Upper lobe of left lung (tissue), 6 donors: ENCODE measurements at places on chromosomes 6 and 20. TPM values are rescaled to one million over a fixed set of nuclear protein-coding genes. Genes with fewer than 3 reads are reported as not detected.

GRCh38 chr6:15089569-15090144 lies 156.2 kb upstream of the JARID2 start:
- no peak for DNase-seq
- peak overlapping the region; percentile 1 for H3K27ac ChIP-seq
- no peak overlapping the region for H3K4me3 ChIP-seq
- H3K36me3 ChIP-seq, result no peaks in the 10 kb centered on the region
- H3K4me1 ChIP-seq, result peaks cover 14% of the 10 kb centered on the region
- H3K27me3 ChIP-seq, result no peaks in the 10 kb centered on the region

- no peak for DNase-seq
- H3K4me3 ChIP-seq, result no peak overlapping the region
- H3K27me3 ChIP-seq, result no peaks in the 10 kb centered on the region
- no peak overlapping the region for H3K27ac ChIP-seq
- no peaks in the 10 kb centered on the region for H3K4me1 ChIP-seq
- H3K36me3 ChIP-seq, result peaks cover 7% of the 10 kb centered on the region
Measured at GRCh38 chr6:150886155-150886554, 20.7 kb downstream of the MTHFD1L start.

The PPP1R11 gene
- 66.1 TPM for total RNA-seq

DNA sequence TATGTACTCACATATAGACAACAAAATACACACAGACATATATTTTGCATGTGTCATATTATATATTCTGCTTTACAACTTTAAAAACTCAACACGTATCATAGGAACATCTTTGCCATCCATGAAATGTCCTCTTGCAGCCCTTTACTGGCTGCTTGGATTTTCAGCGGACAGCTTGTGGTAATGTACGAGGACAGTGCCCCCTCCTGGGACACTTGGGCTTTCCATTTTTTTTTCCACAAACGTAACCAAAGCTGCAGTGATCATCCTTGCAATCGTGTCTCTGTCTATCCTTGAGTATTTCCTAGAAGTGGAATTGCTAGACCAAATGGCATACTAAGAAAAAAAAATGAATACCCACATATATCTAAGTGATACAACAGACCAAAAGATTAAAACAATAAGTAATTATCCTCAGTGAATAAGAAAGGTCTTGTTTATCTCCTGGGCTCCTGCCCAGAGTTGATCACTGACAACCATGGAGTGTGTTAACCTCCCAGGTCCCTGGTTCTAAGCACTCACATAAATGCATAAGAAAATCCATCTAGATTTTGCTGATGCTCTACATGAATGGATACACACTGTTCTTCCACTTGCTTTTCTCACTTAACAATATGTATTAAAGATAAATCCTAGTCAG lies 18.1 kb downstream of the BPI start:
- DNase-seq, result peak; percentile 26
- no peak overlapping the region for H3K4me3 ChIP-seq
- no peak overlapping the region for H3K27ac ChIP-seq
- no peaks in the 10 kb centered on the region for H3K27me3 ChIP-seq

GRCh38 chr6:116034327-116034726 lies 26.4 kb downstream of the FRK start:
- H3K4me1 ChIP-seq, result peaks cover 8% of the 10 kb centered on the region
- H3K4me3 ChIP-seq, result no peak overlapping the region
- no peaks in the 10 kb centered on the region for H3K36me3 ChIP-seq
- H3K27ac ChIP-seq, result no peak overlapping the region
- DNase-seq, result no peak

GRCh38 chr6:29886701-29887100 lies 55.6 kb upstream of the HLA-A start:
- H3K27me3 ChIP-seq, result no peaks in the 10 kb centered on the region
- no peaks in the 10 kb centered on the region for H3K36me3 ChIP-seq
- H3K4me3 ChIP-seq, result peak overlapping the region; percentile 56
- H3K27ac ChIP-seq, result peak overlapping the region; percentile 95
- H3K4me1 ChIP-seq, result no peaks in the 10 kb centered on the region

- H3K36me3 ChIP-seq, result no peaks in the 10 kb centered on the region
- H3K27me3 ChIP-seq, result no peaks in the 10 kb centered on the region
- peak; percentile 26 for DNase-seq
- H3K27ac ChIP-seq, result peak overlapping the region; percentile 39
- no peak overlapping the region for H3K4me3 ChIP-seq
Measured at GRCh38 chr6:1575210-1576041, 34.3 kb upstream of the FOXC1 start.

The HSD17B8 gene
- total RNA-seq, result 39.3 TPM

The CLIC5 gene
- 162 TPM for total RNA-seq

GRCh38 chr6:95648636-95649035 lies 71.3 kb downstream of the MANEA start:
- H3K27ac ChIP-seq, result no peak overlapping the region
- H3K4me1 ChIP-seq, result no peaks in the 10 kb centered on the region
- DNase-seq, result no peak
- H3K27me3 ChIP-seq, result no peaks in the 10 kb centered on the region
- H3K36me3 ChIP-seq, result no peaks in the 10 kb centered on the region

GRCh38 chr6:167856474-167856873 lies 29.8 kb downstream of the AFDN start:
- no peak overlapping the region for H3K4me3 ChIP-seq
- peaks cover 34% of the 10 kb centered on the region for H3K4me1 ChIP-seq
- H3K36me3 ChIP-seq, result no peaks in the 10 kb centered on the region
- H3K27ac ChIP-seq, result no peak overlapping the region
- no peaks in the 10 kb centered on the region for H3K27me3 ChIP-seq

The ERVFRD-1 gene
- not detected for total RNA-seq

- peak; percentile 90 for DNase-seq
- no peaks in the 10 kb centered on the region for H3K36me3 ChIP-seq
- no peak overlapping the region for H3K4me3 ChIP-seq
- no peaks in the 10 kb centered on the region for H3K4me1 ChIP-seq
Measured at GRCh38 chr20:59988141-59988540, 29.9 kb downstream of the CDH26 start.

The DDX27 gene
- 33.0 TPM for total RNA-seq

DNA sequence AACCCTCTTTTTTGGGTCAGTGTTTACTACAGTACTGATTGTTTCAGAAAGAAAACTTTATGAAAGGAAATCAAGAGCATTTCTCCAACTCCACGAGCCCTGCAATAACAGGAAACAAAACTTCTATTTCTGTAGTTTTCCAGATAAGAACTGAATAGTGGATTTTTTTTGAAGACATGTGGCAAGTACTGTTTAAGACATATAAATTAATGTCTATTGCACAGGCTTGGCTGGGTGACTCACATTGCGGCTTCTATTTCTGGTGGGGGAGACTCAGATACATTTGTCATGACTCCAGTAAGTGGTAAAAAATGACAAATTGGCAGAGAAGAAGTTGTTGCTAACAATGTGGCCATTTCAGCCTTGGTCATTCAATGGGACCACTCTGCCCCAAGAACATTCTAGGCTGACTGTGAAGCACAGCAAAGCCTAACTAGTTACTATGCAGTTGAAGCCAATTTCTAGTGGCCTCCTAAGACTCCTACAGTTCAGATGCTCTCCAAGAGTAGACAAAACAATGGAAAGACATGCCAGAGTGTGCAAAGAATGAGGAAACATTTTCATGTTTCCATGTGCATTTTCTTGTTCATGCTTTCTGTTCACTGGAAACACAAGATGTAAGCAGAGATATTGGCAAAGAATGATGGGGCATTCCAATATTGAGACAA lies 200.9 kb downstream of the EDN1 start:
- no peak for DNase-seq
- H3K4me1 ChIP-seq, result peaks cover 3% of the 10 kb centered on the region
- H3K27ac ChIP-seq, result no peak overlapping the region
- no peaks in the 10 kb centered on the region for H3K36me3 ChIP-seq
- no peaks in the 10 kb centered on the region for H3K27me3 ChIP-seq
- H3K4me3 ChIP-seq, result no peak overlapping the region

- no peak overlapping the region for H3K4me3 ChIP-seq
- H3K27me3 ChIP-seq, result no peaks in the 10 kb centered on the region
- no peaks in the 10 kb centered on the region for H3K4me1 ChIP-seq
- H3K27ac ChIP-seq, result no peak overlapping the region
- H3K36me3 ChIP-seq, result no peaks in the 10 kb centered on the region
- no peak for DNase-seq
Measured at GRCh38 chr6:161922631-161923119, 648.8 kb upstream of the AGPAT4 start.

DNA sequence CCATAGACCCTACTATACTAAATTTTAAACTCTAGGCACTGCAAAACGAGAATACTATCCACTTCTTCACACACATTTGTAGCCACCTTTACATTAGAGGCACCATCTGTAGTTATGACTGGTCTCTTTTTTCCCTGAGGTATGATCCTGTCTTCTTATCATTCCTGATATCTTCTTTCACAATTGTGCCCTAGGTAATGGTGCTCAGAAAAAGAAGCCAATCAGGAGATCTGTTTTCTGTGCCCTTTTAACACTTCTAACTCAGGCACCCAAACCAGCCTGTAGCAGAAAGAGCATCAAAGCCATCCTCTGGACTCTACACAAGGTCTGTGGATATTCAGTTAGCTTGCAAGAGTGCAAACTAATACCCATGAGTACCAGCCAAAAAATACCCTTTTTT lies 149.7 kb upstream of the SGK1 start:
- no peak overlapping the region for H3K27ac ChIP-seq
- DNase-seq, result no peak
- H3K36me3 ChIP-seq, result no peaks in the 10 kb centered on the region
- no peaks in the 10 kb centered on the region for H3K27me3 ChIP-seq
- peaks cover 9% of the 10 kb centered on the region for H3K4me1 ChIP-seq
- H3K4me3 ChIP-seq, result no peak overlapping the region

The PCED1A gene
- total RNA-seq, result 185 TPM

DNA sequence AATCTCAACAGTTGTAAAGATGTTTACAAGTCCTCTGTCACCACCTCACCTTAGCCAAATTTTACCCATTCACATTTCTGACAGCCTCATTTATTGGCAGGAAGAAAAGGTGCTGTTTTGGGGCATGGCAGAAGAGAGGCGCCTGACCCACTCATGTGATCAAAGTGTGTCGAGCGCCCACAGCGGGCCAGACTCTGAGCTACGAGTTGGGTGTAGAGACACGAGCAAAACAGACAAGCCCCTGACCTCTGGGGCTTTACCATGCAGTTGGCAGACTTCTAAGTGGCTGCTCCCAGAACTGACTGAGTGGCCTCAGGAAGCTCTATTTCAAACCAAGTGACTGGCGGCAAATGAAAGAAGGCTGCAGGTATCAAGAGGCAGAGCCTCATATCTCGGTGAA lies 167.0 kb downstream of the SOBP start:
- no peak overlapping the region for H3K4me3 ChIP-seq
- DNase-seq, result no peak
- H3K27ac ChIP-seq, result no peak overlapping the region
- no peaks in the 10 kb centered on the region for H3K36me3 ChIP-seq

DNA sequence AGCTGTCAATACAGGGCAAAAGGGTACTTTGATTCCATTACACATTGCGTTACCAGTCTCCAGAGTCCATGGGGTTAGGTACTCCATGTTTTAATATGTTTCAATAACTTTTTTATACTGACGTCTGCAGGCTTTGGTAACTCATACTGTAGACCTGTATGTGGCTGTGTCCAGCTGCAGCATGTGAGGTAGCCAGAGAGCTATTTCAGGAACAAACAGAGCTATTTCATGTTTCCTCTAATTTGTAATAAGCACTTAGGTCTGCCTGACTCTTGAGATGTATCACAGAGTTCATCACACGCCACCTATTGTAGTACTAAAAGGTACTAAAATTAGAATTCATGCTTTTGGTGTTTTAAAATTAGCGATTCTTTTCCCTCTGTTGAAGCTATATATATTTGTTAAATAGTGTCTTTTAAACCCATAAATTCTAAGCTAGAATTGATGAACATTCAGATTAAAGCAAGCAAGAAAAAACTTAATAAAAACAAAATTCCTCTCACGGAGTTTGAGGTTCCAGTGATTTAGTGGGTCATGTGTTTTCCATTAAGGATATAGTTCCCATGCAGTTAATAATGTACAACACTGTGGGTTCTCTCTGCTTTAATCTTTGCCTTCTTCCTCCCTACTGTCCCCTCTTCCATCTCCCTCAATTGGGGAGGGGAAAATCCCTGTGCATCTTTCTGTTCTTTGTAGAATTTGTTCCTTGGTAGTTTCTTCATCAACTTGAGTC lies 37.0 kb downstream of the FOXO3 start:
- peaks cover 65% of the 10 kb centered on the region for H3K4me1 ChIP-seq
- no peak overlapping the region for H3K4me3 ChIP-seq
- H3K27ac ChIP-seq, result peak overlapping the region; percentile 67
- DNase-seq, result no peak
